NCI-H2029 (cell line): ENCODE measurements at places on chromosomes 7 and 10.

DNA sequence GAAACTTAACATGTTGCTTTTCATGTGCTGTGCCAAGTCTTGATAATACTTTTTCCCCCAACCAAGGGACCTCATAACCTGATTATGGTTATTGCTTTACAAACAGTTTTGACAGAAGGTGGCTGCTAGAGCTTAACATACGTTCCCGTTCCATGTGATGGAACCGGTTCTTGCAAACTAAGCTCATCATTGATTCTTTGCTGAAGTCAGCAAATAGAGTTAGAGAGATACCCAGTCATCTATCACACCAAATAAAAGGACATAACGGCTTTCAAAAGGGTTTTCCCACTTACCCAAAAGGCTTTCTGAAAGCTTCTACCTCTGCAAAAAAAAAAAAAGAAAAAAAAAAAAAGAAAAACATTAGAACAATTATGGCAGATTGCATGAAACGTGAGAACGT, 230.3 kb upstream of the MDFIC start:
- DNase-seq: no peak

- no peak for DNase-seq
Measured at GRCh38 chr7:12178317-12178716, 32.8 kb upstream of the TMEM106B start.

GRCh38 chr7:3558400-3558799, 257.3 kb downstream of the SDK1 start:
- no peak for DNase-seq

GRCh38 chr7:18698258-18698734, 202.7 kb downstream of the HDAC9 start:
- DNase-seq: no peak

DNA sequence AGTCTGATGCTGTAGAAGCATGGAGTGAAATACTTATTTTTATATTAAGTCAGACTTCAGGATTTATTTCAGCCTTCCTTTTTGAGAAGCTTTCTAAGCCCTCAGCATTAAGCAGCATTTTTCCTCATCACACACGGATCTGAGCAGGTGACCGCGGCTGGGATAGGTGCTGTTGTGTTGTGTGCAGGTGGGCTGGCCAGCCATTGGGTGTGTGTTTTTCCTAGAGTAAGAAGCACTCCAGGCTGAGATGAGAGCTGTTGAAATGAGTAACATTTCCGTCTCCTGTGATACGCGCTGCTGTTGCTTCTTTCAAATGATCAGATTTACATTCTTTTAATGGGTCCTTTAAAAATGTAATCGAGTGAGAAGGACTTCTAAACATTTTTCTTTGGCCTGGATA, 63.9 kb downstream of the INSYN2A start:
- peak; percentile 30 for DNase-seq

DNA sequence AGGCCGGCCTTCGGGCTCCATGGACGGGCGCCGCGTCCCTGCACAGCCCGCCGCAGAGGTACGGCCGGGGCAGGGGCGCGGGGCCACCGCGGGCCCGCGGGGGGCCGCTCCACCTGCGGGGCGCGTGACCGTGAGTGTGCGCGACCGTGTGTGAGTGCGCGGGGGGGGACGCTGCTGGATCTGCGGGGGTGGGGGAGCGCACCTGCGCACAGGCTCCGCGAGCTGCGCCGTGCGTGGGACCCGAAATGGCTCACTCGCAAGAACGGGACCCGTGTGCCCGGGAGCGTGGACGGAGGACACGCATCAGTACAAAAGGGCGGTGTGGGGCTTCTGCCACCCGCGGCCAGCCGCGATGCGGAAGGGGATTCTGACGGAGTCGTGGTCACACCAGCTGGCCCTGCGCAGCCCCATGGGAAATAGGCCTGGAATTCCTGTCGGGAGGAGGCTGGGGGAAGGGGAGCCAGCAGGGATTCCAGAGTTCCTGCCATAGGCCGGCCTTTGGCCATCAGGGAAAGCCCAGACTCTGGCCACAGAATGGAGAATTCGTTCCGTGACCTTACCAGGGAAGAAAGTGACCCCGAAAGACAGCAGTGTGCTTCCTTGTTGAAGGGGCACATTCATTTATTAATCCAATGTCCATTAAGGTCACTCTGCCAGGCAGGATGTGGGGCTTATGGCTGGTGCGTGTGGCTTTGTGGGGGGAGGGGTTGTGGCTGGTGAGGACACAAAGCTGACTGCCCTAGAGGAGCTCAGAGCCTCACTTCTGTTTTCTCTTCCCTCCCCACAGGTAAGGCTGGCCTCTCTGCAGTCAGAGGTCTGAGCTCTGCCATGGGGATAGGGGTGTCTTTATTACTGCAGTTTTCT, 494 bp downstream of the REPIN1 start:
- peak; percentile 50 for DNase-seq

- no peak for DNase-seq
Measured at GRCh38 chr7:51045319-51046102, 262.8 kb upstream of the GRB10 start.

DNA sequence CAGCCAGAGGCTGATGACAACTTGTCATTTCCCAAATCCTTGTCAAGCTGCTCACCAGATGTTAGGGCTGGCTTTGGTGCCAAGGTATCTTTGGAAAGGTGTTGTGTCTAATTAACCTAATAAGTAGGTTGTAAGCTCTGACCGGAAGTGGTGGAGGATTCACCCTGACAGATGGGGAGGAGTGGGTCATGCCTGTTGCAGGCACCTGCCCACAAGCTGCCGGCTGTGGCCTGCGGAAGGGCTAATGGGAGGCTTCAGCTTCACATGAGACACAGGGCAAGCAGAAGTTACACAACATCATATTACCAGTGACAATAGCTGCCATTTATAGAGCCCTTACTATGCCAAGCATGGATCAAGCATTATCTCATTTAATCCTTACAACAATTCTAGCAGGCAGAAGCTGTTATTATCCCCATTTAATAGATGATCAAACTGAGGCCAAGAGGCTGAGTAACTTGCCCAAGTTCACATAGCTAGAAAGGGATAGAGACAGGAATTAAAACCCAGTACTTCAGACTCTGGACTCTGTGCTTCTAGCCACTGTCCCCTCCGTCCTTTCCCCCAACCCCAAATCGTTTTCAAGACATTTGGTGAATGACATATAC, 63.1 kb upstream of the DUSP5 start:
- no peak for DNase-seq

- no peak for DNase-seq
Measured at GRCh38 chr10:117948493-117948892, 98.2 kb downstream of the RAB11FIP2 start.

- no peak for DNase-seq
Measured at GRCh38 chr10:10826125-10826524, 191.5 kb upstream of the CELF2 start.

DNA sequence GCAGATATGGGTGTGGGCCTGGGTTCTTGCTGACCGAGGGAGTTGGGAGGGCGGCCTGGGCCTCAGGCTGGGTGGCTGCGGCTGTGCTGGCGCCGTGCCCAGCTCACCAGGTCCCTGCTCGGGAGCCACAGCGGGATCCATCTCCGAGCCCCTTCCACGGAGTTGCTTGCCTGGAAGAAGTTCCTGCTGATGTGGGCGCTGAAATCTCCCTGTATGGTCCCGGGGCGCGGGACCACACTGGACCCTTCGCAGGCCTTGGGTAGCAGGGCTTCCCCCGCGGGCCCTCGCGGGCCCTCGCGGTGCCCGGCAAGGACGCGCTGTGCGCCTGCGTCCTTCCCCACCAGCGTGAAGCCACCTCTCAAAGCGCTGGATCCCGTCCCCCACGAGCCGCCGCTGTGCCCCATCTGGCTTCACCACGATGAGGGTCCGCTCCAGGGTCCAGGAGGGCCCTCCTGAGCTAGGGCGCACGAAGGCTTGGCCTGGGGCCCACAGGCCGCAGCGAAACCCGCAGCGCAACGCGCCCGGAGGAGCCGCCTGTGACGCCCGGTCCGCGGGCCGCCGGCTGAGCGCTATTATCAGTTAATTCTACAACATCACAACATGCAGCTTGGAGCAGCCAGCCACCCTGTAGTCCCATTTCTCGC, 31.5 kb downstream of the RAB19 start:
- no peak for DNase-seq

DNA sequence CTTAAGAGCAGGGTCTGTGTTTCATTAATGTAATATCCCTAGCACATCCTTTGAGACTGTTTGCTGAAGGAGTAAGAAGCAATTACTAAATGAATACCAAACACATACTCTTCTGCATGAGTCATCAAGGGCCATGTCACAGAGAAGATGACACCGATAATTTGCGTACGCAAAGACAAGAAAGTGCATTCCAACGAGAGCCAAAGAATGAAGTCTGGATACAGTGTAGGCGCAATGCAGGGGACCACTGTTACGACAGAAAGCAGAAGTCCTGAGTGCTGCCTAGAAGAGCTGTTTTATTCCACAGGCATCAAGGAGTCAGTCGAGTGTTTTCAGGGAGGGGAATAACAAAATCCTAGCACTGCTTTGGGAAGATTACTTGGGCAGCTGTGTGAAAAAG, 62.7 kb downstream of the VPS41 start:
- no peak for DNase-seq
